ENCODE measurements at places on chromosomes 4 and X.

GRCh38 chr4:30495651-30496310, 224.4 kb upstream of the PCDH7 start:
- no peak for DNase-seq

DNA sequence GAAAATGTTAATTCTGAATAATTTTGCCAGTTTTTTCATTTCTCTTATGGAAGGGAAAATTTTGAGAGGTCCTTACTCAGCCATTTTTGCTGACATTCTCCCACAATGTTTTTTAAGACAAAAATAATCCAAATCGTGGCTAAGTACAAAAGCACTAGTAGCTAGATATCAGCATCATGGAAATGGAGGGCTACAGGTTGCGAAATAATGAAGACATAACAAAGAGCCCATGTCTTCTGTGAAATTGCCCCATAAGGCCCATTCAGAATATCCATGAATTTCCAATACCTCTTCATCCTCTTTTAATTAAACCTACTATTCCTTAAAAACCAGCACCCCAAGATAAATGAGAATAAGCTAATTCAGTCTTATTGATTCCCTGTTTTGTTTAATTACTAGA, 107.4 kb downstream of the HNRNPD start:
- no peak for DNase-seq

- no peak for DNase-seq
These were observed 123.7 kb upstream of the MAP3K15 start for GRCh38 chrX:19639056-19639455.

DNA sequence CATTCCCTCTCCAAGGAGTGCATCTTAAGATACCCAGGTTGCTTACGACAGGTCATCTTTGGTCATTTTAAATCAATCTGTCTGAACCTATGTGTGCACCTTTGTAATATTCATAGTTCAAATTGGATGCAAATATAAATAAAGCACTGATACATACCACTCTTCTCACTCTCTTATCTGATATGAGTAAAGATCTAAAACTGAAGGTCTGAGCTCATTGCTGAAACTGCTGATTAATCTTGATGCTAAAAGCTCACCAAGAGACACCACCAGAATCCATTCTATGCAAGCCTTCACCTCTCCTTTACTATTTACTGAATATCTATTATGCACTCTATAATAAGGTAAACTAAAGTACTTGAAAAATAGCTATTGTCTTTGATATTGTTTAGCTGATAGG, 16.6 kb downstream of the HSD17B13 start:
- no peak for DNase-seq

DNA sequence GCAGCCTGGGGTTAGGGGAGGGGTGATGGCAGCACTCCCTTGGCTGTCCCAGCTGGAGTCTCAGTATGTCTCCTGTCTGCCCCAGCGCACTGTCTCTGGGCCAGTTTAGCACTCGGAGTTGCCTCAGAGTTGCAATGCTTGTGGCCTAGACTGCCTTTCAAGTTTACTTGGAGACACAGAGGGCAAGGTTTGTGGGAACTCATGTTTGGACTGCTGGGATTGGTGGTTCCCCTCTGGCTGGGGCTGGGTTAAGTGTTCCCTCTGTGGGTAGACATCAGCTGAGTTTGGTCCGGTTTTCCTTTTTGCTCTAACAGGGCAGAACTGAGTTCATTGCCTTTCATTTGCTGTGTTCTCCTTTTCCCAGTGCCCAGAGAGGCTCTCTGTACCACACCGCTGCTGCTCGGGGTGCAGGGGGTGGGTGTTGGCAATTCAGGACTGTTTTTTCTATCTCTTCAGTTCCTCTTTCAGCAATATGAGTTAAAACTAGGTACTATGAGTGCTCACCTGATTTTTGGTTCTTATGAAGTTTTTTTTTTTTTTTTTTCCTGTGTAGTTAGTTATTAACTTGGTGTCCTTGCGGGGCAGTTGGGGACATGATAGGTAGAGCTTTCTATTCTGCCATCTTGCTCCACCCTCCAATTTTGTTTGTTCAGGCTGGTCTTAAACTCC, 17.2 kb downstream of the RAB33B start:
- DNase-seq = no peak

DNA sequence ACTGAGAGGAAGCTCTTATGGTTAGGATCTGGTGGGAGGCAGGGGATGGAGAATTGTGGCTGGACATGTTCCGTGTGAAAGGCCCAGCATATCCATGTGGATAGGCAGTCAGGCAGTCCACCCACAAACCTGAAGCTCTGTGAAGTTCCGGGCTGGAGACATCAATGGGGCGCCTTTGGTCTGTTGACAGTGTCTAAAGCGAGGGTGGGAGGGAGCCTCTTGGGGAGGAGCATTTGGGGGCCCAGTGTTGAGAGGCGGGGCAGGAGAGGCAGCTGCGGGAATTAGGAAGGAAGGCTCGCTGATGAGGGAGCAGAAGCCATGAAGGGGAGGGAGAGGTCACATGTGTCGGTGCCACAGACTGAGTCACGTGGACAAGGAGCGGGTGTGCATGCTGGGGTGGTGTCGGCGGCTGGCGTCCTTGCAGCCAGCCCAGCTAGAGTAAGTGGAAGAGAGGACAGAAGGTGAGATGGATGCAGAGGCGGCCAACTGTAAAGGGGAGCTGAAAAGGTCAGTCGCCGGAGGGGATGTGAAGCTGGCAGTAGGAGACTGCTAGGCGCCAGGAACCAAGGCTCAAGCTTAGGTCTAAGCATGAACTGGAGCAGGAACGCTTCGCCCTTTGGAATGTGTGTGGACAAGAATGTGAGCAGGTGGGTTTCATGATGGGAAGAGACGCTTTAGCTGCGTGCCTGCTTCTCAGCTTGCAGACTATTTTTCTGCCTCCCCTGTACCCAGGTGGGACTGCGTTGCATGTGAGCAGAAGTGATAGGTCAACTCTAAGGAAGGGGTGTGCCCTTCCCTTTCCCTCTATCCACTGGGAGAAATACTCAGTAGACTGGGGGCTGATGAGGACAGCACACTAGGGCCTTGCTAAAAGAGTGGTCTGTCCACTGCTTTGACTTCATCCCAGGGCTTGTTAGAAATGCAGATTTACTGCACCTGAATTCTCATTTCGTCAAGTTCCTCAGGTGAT, 44.0 kb upstream of the TLR2 start:
- DNase-seq = no peak

DNA sequence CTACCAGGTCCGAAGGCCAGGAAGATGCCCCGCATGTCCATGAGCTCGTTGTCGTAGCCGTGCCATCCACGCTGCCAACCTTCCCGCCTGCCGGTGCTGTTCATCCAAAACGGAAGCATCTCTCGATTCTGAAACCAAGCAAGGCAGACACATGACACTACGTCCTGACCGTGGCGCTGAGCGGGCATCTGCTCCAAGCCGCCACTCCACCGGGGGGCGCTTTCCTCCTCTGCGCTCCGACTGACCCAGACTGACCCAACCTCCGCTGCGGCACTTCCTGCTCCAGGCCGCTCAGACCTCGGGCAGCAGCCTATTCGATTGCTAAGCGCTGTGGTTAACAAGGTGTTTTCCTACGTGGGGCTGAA, 120.5 kb downstream of the ENPP6 start:
- peak; percentile 89 for DNase-seq

GRCh38 chr4:163603257-163603656, 108.8 kb downstream of the TMA16 start:
- no peak for DNase-seq

GRCh38 chr4:145776208-145776607, 96.3 kb downstream of the C4orf51 start:
- DNase-seq = no peak

DNA sequence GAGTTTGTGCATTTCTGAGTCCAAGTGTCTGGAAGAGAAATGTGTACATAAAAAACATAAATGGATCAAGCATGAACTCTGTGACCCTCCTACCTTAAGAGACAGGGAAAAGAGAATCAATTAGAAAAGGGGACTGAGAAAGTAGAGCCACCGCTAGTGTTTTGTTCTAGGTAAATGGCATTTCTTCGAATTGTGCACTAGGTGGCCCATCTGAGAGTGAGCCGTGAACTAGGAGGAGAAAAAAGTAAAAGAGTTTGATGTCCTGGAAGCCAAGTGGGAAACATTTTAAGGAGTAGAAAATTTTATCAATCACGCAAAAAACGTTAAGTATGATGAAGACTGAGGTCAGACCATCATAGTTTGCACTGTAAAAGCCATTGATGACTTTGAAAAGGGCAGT, 55.1 kb downstream of the NAF1 start:
- peak; percentile 32 for DNase-seq

- no peak for DNase-seq
These were observed 15.8 kb downstream of the TRPC5 start for GRCh38 chrX:112066813-112067212.

GRCh38 chrX:101028562-101028961, 23.3 kb downstream of the TRMT2B start:
- DNase-seq = no peak

DNA sequence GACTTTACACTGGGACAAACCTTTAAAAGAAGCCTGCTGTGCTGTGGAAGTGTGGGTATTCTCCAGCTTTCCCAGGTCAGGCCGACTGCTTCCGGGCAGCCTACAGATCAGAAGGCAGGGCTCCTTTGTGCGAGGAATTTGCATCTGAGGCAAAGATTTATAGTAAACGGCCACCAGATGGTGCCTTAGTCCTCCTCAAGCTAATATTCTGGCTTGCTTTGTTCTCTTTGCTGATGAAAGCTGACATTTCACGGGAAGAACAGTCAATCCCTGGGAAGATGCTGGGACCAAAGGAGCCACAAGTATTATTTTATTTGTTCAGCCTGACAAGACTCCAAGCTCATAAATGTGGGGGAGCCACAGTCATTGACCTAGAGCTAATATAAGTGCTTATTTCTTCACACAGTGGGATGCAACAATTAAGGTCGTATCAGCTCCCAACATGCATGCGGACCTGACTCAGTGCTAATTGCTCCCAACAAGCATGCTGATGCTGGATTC, 120.7 kb upstream of the TRIM2 start:
- DNase-seq = peak; percentile 66

DNA sequence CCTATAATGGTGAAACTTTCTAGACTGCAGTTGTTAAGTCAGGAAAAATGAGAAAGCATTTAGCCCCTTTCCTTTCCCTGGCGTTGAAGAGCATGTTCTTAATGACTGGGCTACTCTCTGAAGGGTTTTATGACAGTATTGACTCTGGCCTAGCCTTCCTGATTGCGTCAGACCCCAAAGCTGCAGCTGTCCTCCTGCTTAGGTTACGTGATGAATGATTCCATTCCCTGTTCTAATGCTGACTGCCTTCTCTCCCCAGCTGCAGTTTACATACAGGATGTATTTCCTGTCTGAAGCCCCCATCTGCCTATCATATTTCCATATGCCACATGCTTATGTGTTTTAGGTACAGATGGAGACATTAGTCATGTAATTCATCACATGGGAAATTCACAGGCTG, 105.8 kb upstream of the EGFL6 start:
- no peak for DNase-seq

DNA sequence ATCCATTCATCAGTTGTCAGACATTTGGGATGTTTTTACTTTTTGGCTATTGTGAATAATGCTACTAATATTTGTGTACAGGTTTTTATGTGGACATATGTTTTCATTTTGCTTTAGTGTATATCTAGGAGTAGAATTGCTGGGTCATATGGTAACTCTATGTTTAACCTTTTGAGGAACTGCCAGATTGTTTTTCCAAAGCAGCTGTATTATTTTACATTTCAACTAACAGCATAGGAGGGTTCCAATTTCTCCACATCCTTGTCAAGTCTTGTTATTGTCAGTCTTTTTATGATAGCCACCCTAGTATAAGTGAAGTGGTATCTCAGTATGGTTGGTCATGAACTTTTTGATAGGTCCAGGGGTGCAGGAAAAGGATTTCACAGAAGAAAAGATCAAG, 114.5 kb upstream of the FAM9C start:
- no peak for DNase-seq

DNA sequence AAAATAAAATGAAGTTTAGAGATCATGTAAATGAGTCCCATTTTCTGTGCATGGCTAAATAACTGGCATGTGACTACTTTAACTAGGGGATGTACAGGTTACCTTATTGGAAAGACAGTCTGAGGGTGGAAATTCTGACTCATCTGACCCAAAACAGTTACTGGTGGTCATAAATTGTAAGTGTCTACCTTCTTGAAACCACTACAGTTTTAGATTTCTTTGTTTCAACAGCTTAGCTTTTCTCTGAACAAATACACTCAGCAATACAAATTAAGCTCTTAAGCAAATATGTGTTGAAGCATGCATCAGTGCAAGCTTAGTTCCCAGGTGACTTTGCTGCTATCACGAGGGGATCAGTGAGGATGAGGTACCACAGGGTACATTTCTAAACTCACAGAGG, 60.7 kb upstream of the PGM2 start:
- no peak for DNase-seq

DNA sequence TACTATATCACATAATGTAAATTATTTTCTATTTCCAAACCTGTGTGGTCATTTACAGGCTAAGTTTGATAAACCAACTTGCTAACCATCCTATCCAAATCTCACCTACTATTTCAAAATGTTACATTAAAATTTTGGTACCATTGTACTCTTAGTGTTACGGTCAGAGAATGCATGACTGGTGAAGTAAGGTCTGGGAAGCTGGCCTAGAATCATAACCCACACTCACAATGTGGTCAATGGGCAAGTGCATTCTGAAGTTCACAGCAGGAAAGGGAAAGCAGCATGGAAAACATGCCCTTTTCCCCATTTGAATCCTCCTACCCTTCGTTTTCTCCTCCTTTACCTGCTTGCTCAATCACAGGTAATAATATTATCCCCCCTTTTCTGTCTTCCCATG, 54.4 kb downstream of the PPP3CA start:
- no peak for DNase-seq

GRCh38 chr4:165308606-165309005, 18.9 kb upstream of the MSMO1 start:
- DNase-seq = no peak

- no peak for DNase-seq
These were observed 34.2 kb downstream of the ATXN3L start for GRCh38 chrX:13285693-13286092.

DNA sequence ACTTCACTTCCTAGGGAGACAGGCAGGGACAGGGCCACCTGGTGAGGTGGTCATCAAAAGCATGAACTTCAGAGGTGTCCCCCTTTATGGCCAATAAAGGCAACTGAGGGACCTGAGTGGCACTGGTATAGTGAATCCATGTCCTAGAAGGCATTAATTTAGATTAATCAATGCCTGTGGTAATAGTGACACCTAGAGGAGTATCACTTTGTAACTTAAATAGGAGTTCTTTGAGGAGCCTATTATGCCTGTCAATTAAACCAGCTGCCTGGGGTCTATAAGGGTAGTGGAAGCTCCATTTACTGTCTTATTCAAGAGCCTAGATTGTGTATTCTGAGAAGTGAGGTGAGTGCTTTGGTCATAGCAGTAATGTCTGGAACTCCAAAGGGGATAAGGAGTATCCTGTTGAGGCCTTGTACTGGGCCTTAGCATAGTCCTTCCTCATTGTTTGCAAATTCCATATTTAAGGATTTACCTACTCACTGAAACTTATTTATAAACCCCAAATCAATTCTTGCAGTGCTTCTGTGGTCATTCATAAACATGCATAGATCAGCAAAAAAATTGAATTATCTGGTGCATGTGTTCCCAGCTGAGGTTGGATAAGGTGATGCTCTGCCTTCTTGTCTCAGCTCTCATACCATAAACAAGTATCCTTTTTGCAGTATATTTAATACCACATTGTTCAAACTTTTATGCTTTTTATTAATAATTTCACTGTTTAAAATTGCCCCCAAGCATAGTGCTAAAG, 213.8 kb upstream of the RADX start:
- DNase-seq = peak; percentile 16

GRCh38 chrX:28205905-28206304, 224.7 kb upstream of the DCAF8L1 start:
- DNase-seq = peak; percentile 30

- DNase-seq = peak; percentile 5
These were observed 487 bp downstream of the TBCK start for GRCh38 chr4:106315476-106315967.

- no peak for DNase-seq
These were observed 2.2 kb downstream of the MAPK10 start for GRCh38 chr4:86357608-86358007.

Measured in H7 (cell line).